ENCODE measurements at places on chromosomes 7 and 10.
A peak's percentile ranks its signal among the peaks of the same experiment; 100 is the strongest.

GRCh38 chr7:48085942-48086341 is 3.1 kb upstream of the UPP1 start:
- no peak for DNase-seq

DNA sequence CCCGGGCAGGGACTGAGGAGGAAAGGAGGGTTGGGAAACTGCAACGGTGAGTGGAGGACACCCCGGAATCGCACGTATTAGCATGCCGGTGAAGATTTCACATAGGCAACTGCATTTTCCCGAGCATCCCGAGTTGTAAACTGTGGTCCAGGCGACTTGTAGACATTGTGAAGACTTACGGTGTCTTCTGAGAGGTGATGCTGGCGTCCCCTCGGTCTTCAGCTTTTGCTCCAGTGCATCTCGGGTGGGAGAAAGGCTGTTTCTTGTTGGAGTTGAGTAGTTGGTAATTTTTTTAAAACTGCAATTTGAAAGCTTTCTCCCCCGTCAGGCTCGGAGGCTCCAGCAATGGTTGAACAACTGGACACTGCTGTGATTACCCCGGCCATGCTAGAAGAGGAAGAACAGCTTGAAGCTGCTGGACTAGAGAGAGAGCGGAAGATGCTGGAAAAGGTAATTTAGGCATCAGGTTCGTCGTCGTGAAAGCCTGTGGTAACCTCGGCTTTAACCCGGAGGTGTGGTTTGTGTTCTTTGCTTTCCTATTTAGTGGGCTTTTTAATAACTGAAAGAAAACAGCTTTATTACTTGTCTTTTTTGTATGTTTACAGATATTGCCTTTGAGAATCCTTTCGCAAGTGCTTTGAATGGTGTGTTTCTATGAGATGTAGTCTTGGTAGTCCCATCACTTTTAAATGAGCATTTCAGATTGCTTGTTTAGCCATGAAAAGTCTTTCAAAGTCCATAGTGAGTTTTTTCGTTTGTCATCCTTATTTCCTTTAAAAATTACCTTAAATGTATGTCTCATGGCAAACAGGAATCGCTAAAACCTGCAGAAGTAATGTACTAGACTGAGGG is 687 bp downstream of the HELLS start:
- no peak for DNase-seq

- DNase-seq = no peak
Measured at GRCh38 chr7:43700059-43700501, 29.2 kb downstream of the COA1 start.

DNA sequence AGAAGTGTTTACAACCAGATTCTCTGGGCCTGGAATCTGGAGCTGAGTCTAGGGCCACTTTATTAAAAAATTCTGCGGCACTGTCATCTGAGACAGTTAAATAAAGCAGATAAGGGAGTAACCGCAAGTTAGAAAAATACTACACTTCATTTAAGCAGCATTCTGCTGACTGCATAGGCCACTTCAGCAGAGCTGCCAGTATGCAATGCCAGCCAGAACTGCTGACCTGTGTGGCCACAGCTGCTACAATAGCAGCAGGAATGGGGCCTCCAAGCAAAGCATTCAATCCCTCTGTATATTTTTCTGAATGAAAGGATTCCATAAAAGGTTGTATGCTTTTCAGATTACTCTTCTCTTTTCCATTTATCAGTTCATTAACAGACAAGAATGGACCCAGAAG is 136.0 kb downstream of the COL28A1 start:
- DNase-seq = no peak

DNA sequence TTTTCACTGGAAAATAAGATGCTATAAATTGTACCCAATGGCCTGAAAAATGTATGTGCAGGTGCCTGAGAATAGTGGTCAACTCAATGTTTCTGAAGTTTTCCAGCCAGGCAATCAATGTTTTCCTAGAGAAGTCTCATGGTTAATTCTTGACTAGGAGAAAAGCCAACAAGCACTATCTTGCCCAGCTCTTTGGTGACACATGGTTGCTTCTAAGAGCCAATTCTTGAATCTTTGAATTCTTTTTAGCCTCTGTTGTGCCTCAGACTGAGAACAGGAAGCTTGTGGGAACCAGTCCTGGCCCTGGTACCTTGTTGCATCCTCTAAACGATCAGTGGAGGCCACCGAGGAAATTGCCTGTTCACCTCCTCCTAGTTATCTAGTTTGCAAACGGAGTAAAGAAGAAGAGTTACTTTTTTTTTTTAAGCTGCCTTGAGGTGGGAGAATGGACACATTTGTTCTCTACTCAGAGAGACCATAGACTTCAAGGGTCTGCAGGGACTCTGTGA is 144.0 kb upstream of the MKLN1 start:
- DNase-seq = no peak

- DNase-seq = peak; percentile 50
Measured at GRCh38 chr7:100745184-100745583, 11.8 kb downstream of the ZAN start.

- no peak for DNase-seq
Measured at GRCh38 chr10:97573672-97574071, 1.1 kb downstream of the ANKRD2 start.

DNA sequence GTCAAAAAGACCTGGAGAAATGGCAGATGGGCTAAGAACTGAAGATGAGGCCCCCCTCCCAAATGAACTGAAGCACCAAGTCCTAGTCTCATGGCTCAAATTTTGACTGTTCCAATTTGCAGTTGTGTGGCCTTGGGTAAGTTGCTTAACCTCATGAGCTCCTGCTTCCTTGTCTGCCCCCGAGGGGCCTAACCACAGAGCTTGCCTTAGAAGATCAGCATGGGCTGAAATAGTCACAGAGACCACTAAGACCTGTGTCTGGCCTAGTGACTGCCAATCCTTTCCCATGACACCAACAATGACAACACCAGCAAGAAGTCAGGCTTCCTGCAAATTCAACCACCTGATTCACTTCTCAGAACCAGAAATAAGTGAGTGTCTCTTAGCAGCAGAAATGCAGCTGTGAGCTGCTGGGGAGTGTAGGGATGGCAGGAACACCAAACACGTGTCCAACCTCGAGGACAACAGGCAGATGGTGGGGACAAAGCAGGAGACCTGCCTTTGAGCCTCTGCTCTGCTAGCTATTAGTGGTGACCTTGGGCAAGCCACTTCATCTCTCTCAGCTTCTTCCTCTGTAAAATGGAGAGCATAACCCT is 23.7 kb downstream of the CRHR2 start:
- DNase-seq = no peak

- DNase-seq = no peak
Measured at GRCh38 chr7:37952240-37952639, 31.8 kb downstream of the EPDR1 start.

- DNase-seq = no peak
Measured at GRCh38 chr10:13730956-13731355, 144.2 kb downstream of the PRPF18 start.
